ENCODE measurements at places on chromosomes 7 and 10. TPM values are rescaled to one million over a fixed set of nuclear protein-coding genes. Genes with fewer than 3 reads are reported as not detected.

The THSD7A gene
- total RNA-seq = 2.4 TPM

The IL15RA gene
- 2.9 TPM for total RNA-seq

The PDE1C gene
- total RNA-seq = 2.5 TPM

The GRM3 gene
- not detected for total RNA-seq

The CAV1 gene
- total RNA-seq = 671 TPM

Measured in A549 treated with Hydrocortisone at 1 μM for 4 hours (cell line).